ENCODE measurements at places on chromosomes 4 and X. TPM values are rescaled to one million over a fixed set of nuclear protein-coding genes. Genes with fewer than 3 reads are reported as not detected.
A peak's percentile ranks its signal among the peaks of the same experiment; 100 is the strongest.

The OPN1LW gene
- total RNA-seq, result not detected

DNA sequence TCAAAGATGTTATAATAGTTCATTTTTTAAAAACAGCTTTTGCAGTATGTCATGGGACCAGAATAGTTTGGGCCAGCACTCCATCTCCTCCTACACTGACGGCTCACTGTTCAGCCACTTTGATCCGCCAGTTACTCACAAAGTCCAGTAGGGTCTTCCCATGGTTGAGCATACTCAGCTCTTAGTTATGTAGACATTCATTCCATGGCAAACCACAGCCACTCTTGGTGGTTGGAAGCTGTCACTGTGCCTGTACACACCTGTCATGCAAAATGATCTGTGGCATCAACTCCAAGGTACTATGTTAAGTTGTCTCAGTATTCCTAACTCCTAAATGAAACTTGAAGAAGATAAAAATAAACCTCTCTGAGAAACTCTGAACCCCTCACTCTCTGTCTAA lies 127.2 kb downstream of the NR3C2 start:
- no peaks in the 10 kb centered on the region for H3K36me3 ChIP-seq
- no peaks in the 10 kb centered on the region for H3K4me1 ChIP-seq

The FGFBP1 gene
- not detected for total RNA-seq

GRCh38 chr4:132218406-132218805 lies 930.7 kb upstream of the PCDH10 start:
- no peaks in the 10 kb centered on the region for H3K36me3 ChIP-seq
- H3K27me3 ChIP-seq, result no peaks in the 10 kb centered on the region
- H3K4me1 ChIP-seq, result no peaks in the 10 kb centered on the region

- H3K27me3 ChIP-seq, result no peaks in the 10 kb centered on the region
- peaks cover 7% of the 10 kb centered on the region for H3K4me1 ChIP-seq
- H3K27ac ChIP-seq, result peak within 1 kb of the TSS; percentile 77
- H3K36me3 ChIP-seq, result no peaks in the 10 kb centered on the region
- H3K4me3 ChIP-seq, result peak within 1 kb of the TSS; percentile 26
- peak; percentile 28 for DNase-seq
Observed at GRCh38 chrX:130171446-130172126, at the start of gene RAB33A. Gene RAB33A (plus strand): TSS chrX:130171962. CDS start chrX:130172063, 101 bp downstream.

GRCh38 chr4:108662629-108663028 lies 12.2 kb downstream of the OSTC start:
- peak; percentile 6 for DNase-seq
- H3K4me3 ChIP-seq, result no peak overlapping the region
- H3K27me3 ChIP-seq, result no peaks in the 10 kb centered on the region
- H3K36me3 ChIP-seq, result peaks cover 4% of the 10 kb centered on the region
- H3K4me1 ChIP-seq, result no peaks in the 10 kb centered on the region

The PDGFC gene
- 67.3 TPM for total RNA-seq

GRCh38 chr4:163638909-163639308 lies 144.4 kb downstream of the TMA16 start:
- no peaks in the 10 kb centered on the region for H3K36me3 ChIP-seq
- no peak overlapping the region for H3K4me3 ChIP-seq
- H3K27me3 ChIP-seq, result no peaks in the 10 kb centered on the region
- H3K4me1 ChIP-seq, result no peaks in the 10 kb centered on the region

DNA sequence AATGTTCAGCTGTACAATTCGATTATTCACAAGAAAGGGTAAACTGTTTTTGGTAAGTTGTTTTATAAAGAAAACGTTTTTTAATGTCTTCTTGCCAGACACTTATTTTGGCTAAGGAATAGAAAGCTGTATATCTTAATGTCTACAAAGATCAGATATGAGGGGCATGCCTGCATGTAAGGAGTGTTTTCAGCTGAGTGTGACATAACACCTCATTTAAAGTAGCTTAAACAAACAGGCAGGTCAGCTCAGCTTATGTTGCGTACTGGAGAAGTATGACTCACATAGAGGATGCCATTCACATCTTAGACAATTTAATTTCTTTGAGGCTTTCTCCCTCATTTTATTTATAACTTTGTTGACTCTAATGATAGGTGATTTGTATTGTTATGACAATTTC lies 30.4 kb downstream of the LAMTOR3 start:
- DNase-seq, result peak; percentile 35
- no peaks in the 10 kb centered on the region for H3K4me1 ChIP-seq
- H3K36me3 ChIP-seq, result no peaks in the 10 kb centered on the region
- no peak overlapping the region for H3K4me3 ChIP-seq
- peaks cover 2% of the 10 kb centered on the region for H3K27me3 ChIP-seq

The HSFX2 gene
- total RNA-seq, result 0.26 TPM

- H3K27me3 ChIP-seq, result no peaks in the 10 kb centered on the region
- H3K27ac ChIP-seq, result no peak overlapping the region
- H3K4me1 ChIP-seq, result peaks cover 2% of the 10 kb centered on the region
Observed at GRCh38 chr4:173367285-173367684, 3.5 kb upstream of the SAP30 start.

GRCh38 chr4:78784236-78784865 lies 8.2 kb downstream of the BMP2K start:
- H3K36me3 ChIP-seq, result no peaks in the 10 kb centered on the region
- no peaks in the 10 kb centered on the region for H3K27me3 ChIP-seq
- H3K27ac ChIP-seq, result peak overlapping the region; percentile 58
- no peak overlapping the region for H3K4me3 ChIP-seq
- DNase-seq, result peak; percentile 81

DNA sequence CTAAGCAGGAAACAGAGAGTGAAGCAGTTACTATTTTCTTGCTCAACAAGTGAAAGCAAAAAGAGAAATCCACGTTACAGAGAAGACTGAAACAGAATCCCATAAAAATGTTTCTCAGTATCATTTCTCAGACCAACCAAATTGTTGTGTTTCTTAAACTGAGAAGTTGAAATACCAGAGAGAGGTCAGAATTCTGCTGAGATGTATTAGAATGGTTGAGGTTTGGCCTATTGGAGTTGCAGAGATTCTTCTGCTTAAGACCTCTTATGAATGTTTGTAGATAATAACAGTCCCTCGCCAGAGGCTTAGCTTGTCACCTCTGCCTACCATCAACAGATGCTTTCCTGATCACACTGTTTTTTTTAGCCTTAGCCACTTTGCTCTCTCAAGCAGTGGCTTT lies 481.4 kb downstream of the TRIML1 start:
- no peak overlapping the region for H3K27ac ChIP-seq
- H3K36me3 ChIP-seq, result no peaks in the 10 kb centered on the region
- no peak overlapping the region for H3K4me3 ChIP-seq
- no peaks in the 10 kb centered on the region for H3K27me3 ChIP-seq
- no peak for DNase-seq

DNA sequence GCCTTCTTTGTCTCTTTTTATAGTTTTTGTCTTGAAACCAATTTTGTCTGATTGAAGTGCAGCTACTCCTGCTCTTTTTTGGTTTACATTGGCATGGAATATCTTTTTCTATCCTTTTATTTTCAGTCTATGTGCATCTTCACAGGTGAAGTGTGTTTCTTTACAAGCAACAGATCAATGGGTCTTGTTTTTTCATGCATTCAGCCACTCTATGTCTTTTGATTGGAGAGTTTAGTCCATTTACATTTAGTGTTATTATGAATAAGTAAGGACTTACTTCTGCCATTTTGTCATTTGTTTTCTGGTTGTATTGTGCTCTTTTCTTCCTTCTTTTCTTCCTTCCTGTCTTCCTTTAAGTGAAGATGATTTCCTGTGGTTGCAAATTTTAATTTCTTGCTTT lies 224.4 kb downstream of the SLC39A8 start:
- no peak overlapping the region for H3K27ac ChIP-seq
- H3K4me3 ChIP-seq, result no peak overlapping the region
- H3K36me3 ChIP-seq, result no peaks in the 10 kb centered on the region
- no peaks in the 10 kb centered on the region for H3K4me1 ChIP-seq
- DNase-seq, result no peak

GRCh38 chr4:143351774-143352451 lies 15.2 kb downstream of the GAB1 start:
- H3K4me3 ChIP-seq, result no peak overlapping the region
- H3K36me3 ChIP-seq, result no peaks in the 10 kb centered on the region
- H3K27ac ChIP-seq, result no peak overlapping the region
- peak; percentile 49 for DNase-seq

- no peak within 1 kb of the TSS for H3K27ac ChIP-seq
- H3K27me3 ChIP-seq, result no peaks in the 10 kb centered on the region
- no peak within 1 kb of the TSS for H3K4me3 ChIP-seq
- no peaks in the 10 kb centered on the region for H3K4me1 ChIP-seq
- DNase-seq, result no peak
Observed at GRCh38 chr4:122456231-122457116, at the start of gene IL2. Gene IL2 (minus strand): TSS chr4:122456725. CDS start chr4:122456440, 285 bp downstream.

The PNMA5 gene
- total RNA-seq, result not detected

The PHKA1 gene
- 9.1 TPM for total RNA-seq

DNA sequence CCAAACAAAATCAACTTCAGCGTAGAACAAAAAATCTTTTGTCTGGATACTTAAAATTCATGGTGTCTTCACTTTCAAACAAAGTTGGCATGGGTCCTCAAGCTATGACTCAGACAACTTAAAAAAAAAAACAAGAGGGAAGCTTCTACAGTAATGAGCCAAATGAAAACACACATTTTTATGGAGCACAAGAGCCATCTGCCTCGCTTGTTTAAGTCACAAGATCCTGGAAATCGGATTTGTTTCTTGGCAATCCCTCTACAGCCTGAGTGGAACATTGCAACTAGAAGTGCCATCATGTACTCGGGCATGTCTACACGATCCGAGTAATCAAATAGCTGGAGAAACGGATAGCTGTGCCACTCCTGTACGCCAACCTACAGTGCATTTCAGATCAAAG lies 22.6 kb downstream of the LAMP2 start:
- peak; percentile 78 for DNase-seq
- H3K4me1 ChIP-seq, result peaks cover 3% of the 10 kb centered on the region
- no peak overlapping the region for H3K4me3 ChIP-seq
- no peaks in the 10 kb centered on the region for H3K36me3 ChIP-seq
- no peak overlapping the region for H3K27ac ChIP-seq
- H3K27me3 ChIP-seq, result no peaks in the 10 kb centered on the region

DNA sequence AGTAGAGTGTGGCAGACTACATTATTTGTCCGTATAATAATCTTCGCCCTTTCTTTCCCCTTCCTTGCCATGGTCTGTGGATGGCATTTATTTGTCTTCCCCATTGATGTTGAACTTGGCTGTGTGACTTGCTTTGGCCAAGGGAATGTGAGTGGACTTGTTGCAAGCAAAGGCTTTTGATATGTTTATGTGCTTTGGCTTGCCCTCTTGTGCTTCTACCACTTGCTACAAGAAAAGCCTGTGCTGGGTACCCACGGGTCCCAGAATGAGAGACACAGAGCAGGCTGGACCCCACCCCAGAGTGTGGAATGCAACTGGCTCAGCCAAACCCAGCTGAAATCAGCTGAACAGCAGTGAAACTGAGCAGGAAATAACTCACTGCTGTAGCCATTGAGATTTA lies 63.0 kb downstream of the FAM184B start:
- H3K4me3 ChIP-seq, result no peak overlapping the region
- H3K27me3 ChIP-seq, result no peaks in the 10 kb centered on the region
- no peak for DNase-seq
- H3K27ac ChIP-seq, result no peak overlapping the region

The PF4V1 gene
- not detected for total RNA-seq

DNA sequence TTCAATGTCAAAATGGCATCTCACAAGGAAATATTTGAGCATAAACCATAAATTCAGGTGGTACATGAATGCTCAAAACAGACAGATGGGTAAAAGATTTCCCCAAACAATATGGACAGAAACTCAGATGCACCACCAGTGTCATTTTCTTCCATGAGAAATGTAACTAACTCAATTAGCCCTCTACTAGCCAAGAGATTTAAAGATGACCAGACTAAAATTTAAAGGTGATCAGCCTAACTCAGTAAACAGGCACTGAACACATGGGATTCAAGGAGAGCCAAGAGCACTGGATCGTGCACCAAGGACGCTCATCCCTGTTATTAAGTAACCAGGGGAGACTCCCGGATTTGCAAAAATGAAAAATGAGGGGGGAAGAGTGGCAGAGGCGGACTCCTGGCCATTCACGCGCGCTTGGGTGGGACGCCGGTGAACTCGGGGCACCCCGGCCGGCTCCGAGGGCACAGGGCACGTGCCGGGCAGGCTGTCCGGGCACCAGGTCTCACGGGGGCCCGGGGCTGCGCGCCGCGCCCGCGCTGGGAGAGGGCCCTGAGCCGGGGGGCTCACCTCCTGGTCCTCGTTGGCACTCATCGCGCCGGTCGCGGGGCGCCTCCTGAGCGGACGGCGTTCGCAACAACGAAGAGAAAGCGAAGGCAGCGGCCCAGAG lies 490 bp downstream of the RWDD4 start:
- H3K36me3 ChIP-seq, result no peaks in the 10 kb centered on the region
- DNase-seq, result no peak
- H3K4me1 ChIP-seq, result peaks cover 2% of the 10 kb centered on the region
- peak overlapping the region; percentile 97 for H3K4me3 ChIP-seq
- H3K27me3 ChIP-seq, result no peaks in the 10 kb centered on the region

The SMPX gene
- total RNA-seq, result not detected

The DRD5 gene
- total RNA-seq, result not detected

- no peak overlapping the region for H3K27ac ChIP-seq
- no peaks in the 10 kb centered on the region for H3K4me1 ChIP-seq
- no peaks in the 10 kb centered on the region for H3K27me3 ChIP-seq
- H3K36me3 ChIP-seq, result no peaks in the 10 kb centered on the region
Observed at GRCh38 chr4:6253961-6254360, 15.7 kb upstream of the WFS1 start.

GRCh38 chr4:111011458-111011857 lies 388.6 kb upstream of the PITX2 start:
- no peak for DNase-seq
- no peak overlapping the region for H3K27ac ChIP-seq
- H3K4me1 ChIP-seq, result no peaks in the 10 kb centered on the region
- no peak overlapping the region for H3K4me3 ChIP-seq

The SH3BGRL gene
- total RNA-seq, result 41.6 TPM

The AR gene
- total RNA-seq, result 8.0 TPM

GRCh38 chrX:1215123-1215823 lies 2.8 kb upstream of the CRLF2 start:
- H3K27me3 ChIP-seq, result no peaks in the 10 kb centered on the region
- no peaks in the 10 kb centered on the region for H3K4me1 ChIP-seq
- no peak overlapping the region for H3K4me3 ChIP-seq
- no peak for DNase-seq

The CCDC110 gene
- total RNA-seq, result 2.0 TPM

- no peak overlapping the region for H3K27ac ChIP-seq
- H3K36me3 ChIP-seq, result no peaks in the 10 kb centered on the region
- H3K4me1 ChIP-seq, result no peaks in the 10 kb centered on the region
- DNase-seq, result no peak
- no peak overlapping the region for H3K4me3 ChIP-seq
- H3K27me3 ChIP-seq, result no peaks in the 10 kb centered on the region
Observed at GRCh38 chr4:178450614-178451013, 1008.4 kb upstream of the AGA start.

DNA sequence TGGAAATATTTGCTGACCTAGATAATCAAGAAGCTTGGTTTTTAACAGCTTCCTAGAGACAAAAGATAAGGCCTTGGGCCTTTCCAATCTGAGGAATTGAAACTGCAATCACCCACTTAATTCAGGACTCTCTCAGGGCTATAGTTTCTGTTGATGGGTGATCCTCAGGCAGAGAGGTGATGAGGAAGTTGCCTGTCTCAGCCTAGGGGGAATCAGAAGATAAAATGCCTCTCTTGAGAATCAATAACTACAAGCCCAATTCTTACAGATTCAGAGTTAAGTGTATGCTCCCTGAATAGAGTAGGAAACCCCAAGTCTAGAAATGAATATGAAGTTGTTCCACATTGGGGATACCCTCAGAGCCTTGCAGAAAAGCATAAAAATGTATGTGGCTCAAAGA lies 45.5 kb downstream of the NFKB1 start:
- H3K4me3 ChIP-seq, result no peak overlapping the region
- H3K27me3 ChIP-seq, result no peaks in the 10 kb centered on the region
- H3K27ac ChIP-seq, result no peak overlapping the region
- H3K4me1 ChIP-seq, result no peaks in the 10 kb centered on the region
